Fibroblast of skin of abdomen (primary cell): ENCODE measurements at places on chromosomes 13 and 19.

- DNase-seq = no peak
Measured at GRCh38 chr19:1280636-1281568, 4.8 kb upstream of the EFNA2 start.

GRCh38 chr19:33427801-33428626 lies 54.5 kb downstream of the CEBPG start:
- DNase-seq = no peak

DNA sequence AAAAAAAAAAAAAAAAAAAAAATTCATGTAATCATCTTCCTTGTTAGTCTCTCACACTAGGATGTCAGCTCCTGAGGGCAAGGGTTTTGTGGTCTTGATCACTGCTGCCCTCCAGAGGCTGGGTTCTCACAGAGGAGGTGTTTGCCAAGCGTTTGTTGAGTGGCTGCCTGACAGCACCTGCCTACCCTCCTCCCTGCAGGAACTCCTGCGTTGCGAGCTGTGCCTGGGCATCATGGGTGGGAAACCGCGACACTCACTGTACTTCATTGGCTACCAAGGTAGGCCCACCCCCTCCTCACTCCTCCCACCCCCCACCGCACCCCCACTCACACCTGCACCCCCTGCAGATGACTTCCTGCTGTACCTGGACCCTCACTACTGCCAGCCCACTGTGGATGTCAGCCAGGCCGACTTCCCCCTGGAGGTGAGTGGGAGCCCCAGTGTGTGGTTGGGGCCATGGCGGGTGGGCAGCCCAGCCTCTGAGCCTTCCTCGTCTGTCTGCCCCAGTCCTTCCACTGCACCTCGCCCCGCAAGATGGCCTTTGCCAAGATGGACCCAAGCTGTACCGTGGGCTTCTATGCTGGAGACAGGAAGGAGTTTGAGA lies 8.1 kb downstream of the ATG4D start:
- no peak for DNase-seq

DNA sequence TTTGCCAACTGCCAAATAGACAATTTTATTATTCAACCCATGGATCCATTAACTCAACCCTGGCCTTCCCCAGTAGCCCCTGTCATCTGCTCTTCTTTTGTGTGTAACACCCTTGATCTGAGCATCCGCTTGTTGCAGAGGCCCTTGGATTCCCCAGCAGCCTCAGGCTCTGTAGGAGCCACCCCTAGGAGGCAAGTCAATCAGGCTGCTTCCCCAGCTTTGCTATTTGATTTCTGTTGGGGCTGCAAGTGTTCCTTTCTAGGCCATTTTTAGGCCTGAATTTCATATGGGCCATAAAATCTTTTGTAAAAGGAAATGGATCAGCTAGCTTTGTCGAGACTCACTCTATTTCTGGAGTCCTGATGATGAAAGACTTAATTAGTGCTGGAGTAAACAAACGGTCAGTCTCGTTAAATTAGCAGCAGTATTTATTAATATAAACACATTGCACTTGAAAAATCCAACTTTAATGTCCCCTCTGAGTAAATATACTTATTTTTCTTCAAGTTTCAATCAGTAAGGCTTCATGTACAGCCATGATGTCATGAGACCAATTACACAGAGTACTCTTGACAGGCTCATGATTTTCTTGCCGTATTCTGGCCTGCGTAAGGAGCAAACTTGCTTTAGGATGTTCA lies 105.3 kb downstream of the RGCC start:
- DNase-seq = no peak

DNA sequence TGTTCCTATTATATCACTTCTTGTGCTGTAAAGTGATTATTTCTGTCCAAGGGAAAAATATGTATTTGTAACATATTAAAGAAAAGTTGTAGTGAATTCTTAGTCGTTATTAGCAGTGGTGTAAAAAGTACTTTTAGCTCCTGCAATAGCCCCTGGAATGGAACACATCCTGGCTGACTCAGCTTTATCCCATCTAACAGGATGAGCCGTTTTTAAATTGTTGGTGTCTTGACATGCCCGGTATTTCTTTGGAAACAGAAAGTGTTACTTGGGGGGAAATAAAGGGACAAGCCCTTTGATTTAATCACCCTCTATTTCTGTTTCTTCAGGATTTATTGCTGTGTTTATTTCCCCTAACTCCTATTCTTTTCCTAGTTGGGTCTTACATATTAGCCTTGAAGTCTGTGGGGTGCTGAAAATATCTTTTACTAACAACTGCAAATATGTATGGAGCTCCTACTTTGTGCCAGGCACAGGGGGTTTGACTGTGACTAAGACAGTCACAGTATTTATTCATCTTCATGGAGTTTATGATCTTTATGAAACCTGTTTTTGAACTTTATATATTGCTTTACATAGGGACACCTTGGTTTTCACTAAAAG lies 17.9 kb downstream of the COG3 start:
- DNase-seq = peak; percentile 23

- no peak for DNase-seq
Measured at GRCh38 chr19:56474308-56474707, 2.8 kb downstream of the ZNF667 start.

- DNase-seq = peak; percentile 88
Measured at GRCh38 chr13:110108348-110109139, 198.4 kb downstream of the COL4A1 start.

GRCh38 chr13:99004978-99005377 lies 27.1 kb upstream of the DOCK9 start:
- DNase-seq = no peak

GRCh38 chr19:1507192-1507660 lies 5.6 kb downstream of the ADAMTSL5 start:
- DNase-seq = no peak

- DNase-seq = no peak
Measured at GRCh38 chr13:98523455-98524102, 53.3 kb downstream of the STK24 start.

DNA sequence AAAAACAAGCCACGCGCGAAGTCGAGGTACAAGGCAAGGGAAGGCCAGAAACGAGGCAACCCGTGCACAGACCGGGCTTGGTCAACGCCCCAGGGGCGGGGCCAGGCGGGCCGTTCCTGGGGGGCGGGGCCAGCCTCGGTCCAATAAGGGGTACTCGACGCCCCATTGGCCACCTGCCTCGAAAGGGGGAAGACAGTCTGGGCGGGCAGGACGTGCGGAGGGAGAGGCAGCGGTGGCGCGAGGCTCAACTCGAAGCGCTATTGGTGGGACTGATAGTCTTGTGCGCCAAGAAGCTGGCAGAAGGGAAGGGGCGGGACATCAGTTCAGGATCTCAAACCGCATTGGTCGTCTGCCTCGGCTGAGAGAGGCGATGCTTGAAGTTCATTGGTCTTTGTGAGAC lies at the start of gene LYPD4:
TSS of gene LYPD4 (minus strand) at position 83 of the 400 bp plus-strand sequence. CDS start 5,398 bp downstream, outside the sequence.
- DNase-seq = no peak

DNA sequence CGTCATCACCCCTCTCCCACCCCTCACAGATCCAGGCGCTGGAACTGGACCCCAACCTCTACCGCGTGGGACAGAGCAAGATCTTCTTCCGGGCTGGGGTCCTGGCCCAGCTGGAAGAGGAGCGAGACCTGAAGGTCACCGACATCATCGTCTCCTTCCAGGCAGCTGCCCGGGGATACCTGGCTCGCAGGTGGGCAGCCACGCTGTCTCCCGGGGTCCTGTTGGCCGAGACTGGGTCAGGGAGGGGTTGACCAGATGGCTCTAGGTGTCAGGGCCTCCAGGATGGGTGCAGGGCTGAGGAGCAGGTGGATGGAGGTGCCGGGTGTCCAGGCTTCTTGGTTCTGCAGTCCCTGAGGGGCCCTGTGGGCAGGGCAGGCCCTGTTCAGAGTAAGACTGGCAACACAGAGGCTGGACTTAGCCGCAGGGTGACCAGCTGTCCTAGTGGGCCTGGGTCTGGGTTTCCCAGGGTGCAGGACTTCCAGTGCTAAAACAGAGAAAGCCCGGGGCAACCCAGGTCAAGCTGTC lies 58.1 kb downstream of the MYH14 start:
- DNase-seq = no peak

GRCh38 chr13:39105110-39105509 lies 66.9 kb downstream of the NHLRC3 start:
- DNase-seq = no peak

- no peak for DNase-seq
Measured at GRCh38 chr19:46824890-46825730, 25.5 kb downstream of the AP2S1 start.

DNA sequence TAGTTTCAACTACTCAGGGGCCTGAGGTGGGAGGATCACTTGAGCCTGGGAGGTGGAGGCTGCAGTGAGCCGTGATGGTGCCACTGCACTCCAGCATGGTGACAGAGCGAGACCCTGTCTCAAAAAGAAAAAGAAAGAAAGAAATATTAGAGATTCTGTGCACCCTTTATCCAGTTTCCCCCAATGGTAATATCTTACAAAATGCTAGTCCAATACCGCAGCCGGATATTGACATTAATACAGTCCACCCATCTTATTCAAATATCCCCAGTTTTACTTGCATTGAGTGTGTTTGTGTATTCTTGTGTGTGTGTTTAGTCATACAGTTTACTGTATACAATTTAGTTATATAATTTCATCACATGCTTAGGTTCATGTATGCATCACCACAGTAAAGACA lies 8.6 kb upstream of the IFNL4 start:
- DNase-seq = no peak

- peak; percentile 30 for DNase-seq
Measured at GRCh38 chr19:5352229-5352763, 11.7 kb upstream of the PTPRS start.

GRCh38 chr13:27313770-27314169 lies 43.1 kb downstream of the RASL11A start:
- DNase-seq = no peak

DNA sequence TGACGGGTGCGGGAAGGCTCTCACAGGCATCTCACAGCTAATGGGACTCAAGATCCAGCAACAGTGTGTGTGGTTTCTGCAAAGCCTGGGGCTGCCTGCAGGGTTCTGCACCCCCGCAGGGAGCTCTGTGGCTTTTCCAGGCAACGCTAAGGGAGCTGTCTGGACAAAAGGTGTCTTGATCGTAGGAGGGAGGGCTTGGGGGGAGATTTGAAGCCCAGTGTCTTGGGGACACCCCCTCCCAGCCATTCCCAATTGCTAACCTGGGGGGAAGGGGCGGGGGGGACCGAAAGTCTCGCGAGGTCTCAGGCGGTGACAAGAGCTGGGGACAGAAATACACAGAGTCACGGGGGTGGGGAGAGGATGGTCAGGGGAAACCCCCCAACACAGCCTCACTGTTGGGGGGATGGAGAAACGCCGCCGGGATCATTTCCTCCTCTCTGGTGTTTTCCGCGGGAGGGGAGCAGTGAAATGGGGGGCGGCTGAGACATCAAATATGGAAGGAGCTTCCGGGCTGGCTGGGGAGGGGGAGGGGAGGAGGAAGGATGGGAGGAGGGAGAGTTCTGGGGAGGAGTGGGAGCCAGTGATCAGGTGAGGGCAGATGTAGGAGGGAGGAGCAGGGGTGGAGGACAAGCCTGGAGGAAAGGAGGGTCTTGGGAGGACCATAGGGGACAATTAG lies 13.3 kb downstream of the KCNC3 start:
- no peak for DNase-seq

DNA sequence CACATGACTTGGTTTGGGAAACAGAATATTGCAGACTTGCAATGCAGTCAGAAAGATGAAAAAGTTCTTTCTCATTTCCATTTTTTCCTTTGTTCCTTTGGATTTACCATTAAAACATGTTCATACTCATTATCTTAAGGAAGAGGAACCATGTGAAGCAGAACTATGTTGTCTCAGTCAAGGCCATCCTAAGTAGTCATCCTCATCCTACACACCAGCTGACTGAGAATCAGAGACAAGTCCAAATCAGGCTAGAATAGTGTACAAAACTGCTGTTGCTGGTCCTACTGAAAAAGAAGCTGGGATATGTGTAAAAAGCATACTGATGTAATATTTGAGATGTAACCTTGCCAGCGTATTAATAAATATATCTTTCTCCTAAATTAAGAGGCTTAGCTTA lies 433.4 kb downstream of the SLITRK5 start:
- DNase-seq = no peak

DNA sequence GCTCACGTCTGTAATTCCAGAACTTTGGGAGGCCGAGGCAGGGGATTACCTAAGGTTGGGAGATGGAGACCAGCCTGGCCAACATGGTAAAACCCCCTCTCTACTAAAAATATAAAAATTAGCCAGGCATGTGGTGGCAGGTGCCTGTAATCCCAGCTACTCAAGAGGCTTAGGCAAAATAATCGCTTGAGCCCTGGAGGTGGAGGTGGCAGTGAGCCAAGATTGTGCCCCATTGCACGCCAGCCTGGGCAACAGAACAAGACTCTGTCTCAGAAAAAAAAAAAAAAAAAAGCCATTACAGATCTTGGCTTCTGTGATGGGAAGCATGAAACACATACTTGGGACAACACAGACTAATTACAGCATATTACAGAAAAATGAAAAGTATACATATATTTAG lies 1404.5 kb upstream of the SPRY2 start:
- no peak for DNase-seq

DNA sequence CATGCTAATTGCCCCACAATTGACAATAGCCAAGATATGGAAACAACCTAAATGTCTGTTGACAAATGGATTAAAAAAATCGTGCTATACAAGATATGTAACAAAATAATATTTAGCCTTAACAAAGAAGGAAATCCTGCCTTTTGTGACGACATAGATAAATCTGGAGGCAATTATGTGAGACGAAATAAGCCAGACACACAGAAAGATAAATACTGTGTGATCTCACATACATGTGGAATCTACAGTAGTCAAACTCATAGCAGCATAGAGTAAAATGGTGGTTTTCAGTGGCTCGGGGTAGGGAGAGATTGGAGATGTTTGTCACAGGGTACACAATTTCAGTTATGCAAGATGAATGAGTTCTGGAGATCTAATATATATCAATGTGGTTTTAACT lies 895.8 kb downstream of the SLITRK6 start:
- DNase-seq = peak; percentile 3

DNA sequence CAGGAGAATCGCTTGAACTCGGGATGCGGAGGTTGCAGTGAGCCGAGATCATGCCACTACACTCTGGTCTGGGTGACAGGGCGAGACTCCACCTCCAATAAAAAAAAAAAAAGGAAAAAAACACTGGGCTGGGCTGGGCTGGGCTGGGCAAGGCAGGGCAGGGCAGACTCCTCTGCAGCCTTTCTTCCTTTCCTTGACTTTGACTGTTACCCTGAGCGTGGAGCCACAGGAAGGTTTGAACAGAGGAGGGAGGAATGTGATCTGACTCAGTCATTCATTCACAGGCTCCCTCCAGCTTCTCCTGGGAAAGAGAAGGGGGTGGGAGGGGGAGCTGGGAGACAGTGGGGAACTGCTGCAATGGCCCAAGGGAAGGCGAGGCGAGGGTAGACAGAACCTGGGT lies 2.7 kb upstream of the ACTN4 start:
- no peak for DNase-seq

DNA sequence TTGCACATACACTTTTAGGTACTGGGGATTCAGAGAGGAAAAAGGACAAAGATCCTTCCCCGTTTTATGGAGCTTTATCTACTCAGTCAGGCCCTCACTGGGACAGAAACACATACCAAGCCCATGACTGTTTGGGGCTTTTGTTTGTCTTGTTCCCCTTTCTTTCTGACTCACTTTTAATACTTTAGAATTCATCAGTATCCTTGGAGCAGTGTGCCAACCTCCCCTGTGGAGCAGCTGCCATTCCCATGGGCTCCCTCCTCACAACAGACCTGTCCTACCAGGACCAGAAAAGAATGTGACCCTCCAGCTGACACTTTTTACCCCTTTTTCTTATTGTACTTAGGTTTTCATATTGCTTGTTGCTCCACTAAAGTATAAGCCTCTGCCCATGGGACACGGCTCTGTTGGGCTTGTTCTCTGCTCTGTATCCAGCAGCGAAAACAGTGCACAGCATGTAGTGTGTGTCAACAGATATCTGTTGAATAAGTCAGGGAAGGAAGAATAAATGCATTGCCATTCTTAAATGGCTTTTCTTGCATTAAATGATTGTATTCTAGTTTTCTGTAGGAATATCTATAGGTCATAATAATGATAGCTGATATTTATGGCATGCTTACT lies 431.1 kb downstream of the EFNB2 start:
- DNase-seq = peak; percentile 94
